ENCODE measurements at places on chromosomes 11 and 22. TPM values are rescaled to one million over a fixed set of nuclear protein-coding genes. Genes with fewer than 3 reads are reported as not detected.

The OR2AT4 gene
- not detected for total RNA-seq

GRCh38 chr11:72816404-72816990 is 2.3 kb downstream of the ATG16L2 start:
- DNase-seq = no peak

GRCh38 chr11:60797846-60798630 is 12.9 kb downstream of the MS4A10 start:
- no peak for DNase-seq

- DNase-seq = no peak
Measured at GRCh38 chr11:34836958-34837856, 79.0 kb downstream of the APIP start.

- DNase-seq = no peak
Measured at GRCh38 chr11:10885703-10886363, 28.0 kb upstream of the ZBED5 start.

Data from activated CD8-positive, alpha-beta T cell treated with anti-CD3 and anti-CD28 coated beads for 36 hours (primary cell).